ENCODE measurements at places on chromosomes 7 and 10.

- no peak for DNase-seq
These were observed 149.9 kb downstream of the CPED1 start for GRCh38 chr7:121138262-121138933.

GRCh38 chr7:36958111-36958733 is 233.9 kb upstream of the AOAH start:
- DNase-seq = no peak

GRCh38 chr7:122166740-122167139 is 22.7 kb upstream of the AASS start:
- no peak for DNase-seq

GRCh38 chr7:152076324-152076821 is 50.9 kb downstream of the GALNT11 start:
- no peak for DNase-seq

DNA sequence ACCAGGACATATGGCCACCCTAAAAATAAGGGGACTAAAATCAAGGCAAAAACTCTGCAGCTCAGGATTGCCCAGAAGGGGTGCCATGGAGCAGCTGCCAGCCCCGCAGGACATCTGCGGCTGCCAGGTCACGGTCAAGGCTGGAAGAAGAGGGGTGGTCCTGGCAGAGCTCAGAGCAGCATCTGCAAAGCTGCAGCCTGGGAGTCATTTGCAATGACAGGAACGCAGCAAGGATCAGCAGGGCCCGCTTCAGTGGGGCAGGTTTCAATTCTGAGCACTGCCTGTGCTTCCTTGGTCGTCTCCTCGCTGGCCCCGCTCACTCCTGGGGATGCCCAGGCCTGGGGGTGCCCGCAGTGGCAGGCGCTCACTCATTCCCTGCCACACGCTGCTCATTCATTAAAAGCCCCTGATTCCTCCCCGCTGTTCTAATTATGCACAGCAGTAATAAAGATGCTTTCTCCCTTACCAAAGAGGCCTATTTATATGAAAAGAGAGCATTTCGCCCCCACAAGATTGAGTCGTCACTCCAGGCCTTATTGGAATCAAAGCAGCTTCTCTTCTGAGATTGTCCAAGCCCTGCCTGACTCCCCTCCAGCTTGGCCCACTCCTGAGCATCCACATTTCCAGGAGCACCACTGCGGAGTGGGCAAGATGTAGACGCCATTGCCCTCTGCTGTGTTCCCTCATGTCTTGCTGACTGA is 4.6 kb downstream of the HSPA12A start:
- DNase-seq = no peak

- DNase-seq = no peak
These were observed 31.8 kb downstream of the GHRHR start for GRCh38 chr7:30995536-30995935.

GRCh38 chr7:156792611-156793010 is 100.4 kb downstream of the LMBR1 start:
- DNase-seq = no peak

DNA sequence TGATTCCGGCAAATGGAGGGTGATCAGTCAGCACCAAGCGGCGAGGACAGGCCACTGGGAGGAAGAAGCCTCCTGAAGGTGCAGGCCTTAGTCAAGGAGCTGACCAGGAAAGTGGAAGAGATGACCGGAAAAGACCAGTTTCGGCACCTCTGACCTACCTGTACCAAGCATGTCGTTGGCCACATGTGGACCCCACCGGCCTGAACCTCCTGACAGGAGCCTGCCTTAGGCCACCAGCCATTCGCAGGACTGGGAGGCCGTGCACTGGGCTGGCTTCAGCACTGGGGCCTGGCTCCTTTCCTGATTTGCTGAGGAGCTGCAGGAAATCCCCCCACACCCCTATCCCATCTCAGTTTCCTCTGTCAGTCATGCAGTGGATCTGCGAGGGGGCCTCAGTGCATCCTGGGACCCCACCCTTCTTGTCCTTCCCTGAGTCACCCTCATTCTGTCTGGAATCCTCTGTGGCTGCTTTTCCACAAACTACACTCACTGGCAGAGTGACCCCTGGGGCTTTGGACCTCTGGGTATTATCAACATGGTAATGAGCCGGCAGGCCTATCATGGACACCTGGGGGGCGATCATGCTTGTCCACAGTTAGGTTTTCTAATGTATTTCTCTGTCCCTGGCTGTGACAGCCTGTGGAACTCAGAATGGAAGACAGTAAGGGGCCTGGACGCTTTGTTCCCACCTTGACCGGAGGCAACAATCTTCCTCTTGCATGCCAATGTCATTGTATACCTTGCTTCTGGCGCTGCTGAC is 33.0 kb downstream of the RAMP3 start:
- DNase-seq = no peak

- no peak for DNase-seq
These were observed 27.1 kb upstream of the GJD4 start for GRCh38 chr10:35577926-35578617.

All from T-helper 2 cell (primary cell).